ENCODE measurements at places on chromosomes 5 and 9. TPM values are rescaled to one million over a fixed set of nuclear protein-coding genes. Genes with fewer than 3 reads are reported as not detected.

PCDHA11 gene
- total RNA-seq = not detected

SEMA6A gene
- total RNA-seq = 0.23 TPM

SLC23A1 gene
- 2.8 TPM for total RNA-seq

ACER2 gene
- total RNA-seq = 2.8 TPM

ZCCHC10 gene
- 23.7 TPM for total RNA-seq

CYLC2 gene
- total RNA-seq = not detected

SPINK6 gene
- not detected for total RNA-seq

FAM81B gene
- not detected for total RNA-seq

ADCY2 gene
- total RNA-seq = not detected

DRD1 gene
- not detected for total RNA-seq

NOXA1 gene
- total RNA-seq = 1.4 TPM

NTRK2 gene
- total RNA-seq = 3.3 TPM

ARSI gene
- not detected for total RNA-seq
